ENCODE measurements at places on chromosomes 4 and X.

DNA sequence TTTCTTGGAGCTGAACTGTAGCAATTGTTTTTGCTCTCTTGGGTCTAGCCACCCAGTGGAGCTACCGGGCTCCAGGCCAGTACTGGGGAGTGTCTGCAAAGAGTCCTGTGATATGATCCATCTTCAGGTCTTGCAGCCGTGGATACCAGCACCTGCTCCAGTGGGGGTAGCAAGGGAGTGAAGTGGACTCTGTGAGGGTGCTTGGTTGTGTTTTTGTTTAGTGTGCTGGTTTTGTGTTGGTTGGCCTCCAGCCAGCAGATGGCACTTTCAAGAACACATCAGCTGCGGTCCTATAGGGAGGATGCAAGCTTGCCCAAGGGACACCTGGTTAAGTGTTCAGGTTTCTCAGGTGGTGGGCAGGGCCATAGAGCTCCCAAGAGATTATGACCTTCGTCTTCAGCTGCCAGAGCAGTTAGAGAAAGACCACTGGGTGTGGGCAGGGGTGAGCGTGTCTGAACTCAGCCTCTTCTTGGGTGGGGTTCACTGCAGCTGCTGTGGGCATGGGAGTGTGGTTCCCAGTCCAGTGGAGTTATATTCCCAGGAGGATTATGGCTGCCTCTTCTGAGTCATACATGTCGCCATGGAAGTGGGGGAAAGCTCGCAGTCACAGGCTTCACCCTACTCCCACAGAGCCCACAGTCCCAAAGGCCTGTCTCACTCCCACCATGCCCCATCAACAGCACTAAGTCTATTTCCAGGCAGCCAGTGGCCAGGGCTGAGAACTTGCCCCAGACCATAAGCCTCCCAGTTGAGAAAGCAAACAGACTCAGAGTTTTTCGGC is 811.6 kb downstream of the GLUD2 start:
- no peak for DNase-seq

- peak; percentile 17 for DNase-seq
These were observed 124.7 kb upstream of the CPEB2 start for GRCh38 chr4:14877246-14878225.

DNA sequence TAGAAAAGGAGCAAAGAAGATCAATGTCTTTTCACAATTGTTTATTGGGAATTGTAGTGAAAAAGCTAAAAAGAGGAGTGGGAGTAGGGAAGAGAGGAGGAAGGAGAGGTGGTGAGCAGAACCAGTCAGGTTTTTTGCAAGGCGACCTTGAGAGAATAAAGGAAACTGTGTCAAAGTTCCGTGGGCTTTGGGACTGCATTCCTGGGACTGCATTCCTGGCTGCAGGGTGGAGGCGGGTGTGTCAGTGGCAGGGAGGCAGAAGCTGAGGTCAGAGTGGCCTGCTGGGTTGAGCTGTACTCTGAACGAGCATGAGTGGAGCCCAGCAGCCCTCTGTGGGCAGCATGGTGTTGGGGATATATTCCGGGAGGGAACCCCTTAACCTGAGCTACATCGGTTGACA is 66.8 kb upstream of the UCP1 start:
- no peak for DNase-seq

GRCh38 chrX:24566240-24566639 is 80.9 kb downstream of the PCYT1B start:
- DNase-seq, result no peak

DNA sequence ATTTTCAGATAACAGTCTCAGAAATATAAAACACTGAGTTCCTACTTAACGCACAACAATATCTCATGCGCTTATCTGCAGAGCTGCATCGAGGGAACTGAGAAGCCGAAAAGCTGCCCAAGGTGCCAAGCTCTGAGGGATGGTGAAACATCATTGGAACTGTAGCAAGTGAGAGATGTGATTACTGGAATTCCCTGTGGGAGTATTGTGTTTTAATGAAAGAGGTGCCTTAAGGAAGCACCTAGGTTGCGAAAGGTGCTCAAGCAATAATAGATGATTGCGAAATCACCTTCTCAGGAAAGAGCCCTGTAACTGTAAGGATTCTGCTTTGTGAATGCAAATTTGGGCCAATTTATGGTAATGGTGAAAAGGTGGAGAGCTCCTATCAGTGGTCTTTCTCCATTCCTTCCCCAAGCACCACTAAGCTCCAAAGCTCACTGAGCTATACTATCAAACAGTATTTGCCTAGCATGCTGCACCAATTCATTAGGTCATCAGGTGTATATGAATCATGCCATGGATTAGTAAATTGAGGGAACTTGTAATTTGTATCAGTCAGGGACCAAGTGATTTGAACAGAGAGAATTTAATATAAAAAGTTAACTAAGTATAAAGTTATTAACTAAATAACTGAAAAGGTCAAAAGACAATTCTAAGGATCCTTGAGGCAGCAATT is 59.0 kb upstream of the ATP8A1 start:
- no peak for DNase-seq

- no peak for DNase-seq
These were observed 69.8 kb downstream of the SHROOM3 start for GRCh38 chr4:76504613-76505465.

DNA sequence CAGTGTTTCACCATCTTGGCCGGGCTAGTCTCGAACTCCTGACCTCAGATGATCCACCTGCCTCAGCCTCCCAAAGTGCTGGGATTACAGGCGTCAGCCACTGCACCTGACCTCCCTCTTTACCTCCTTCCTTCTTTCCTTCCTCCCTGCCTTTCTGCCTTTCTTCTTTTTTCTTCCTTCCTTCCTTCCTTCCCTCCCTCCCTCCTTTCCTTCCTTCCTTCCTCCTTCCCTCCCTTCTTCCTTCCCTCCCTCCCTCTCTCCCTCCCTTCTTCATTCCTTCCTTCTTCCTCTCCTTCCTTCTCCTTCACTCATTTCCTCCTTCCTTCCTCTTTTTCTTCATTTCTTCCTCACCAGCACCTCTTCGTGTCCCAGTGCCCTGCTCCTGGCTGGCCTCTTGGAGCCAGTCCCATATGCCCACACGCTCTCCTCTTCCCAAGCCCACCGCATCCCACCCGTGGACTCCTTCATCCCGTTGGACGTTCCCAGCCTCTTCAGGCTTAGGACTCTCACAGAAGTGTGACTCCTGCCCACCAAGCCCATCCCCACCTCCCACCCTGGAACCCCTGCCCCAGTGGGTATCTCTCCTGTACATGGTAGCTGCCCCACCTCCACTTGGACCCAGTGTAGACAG is 22.6 kb downstream of the CSF2RA start:
- no peak for DNase-seq

DNA sequence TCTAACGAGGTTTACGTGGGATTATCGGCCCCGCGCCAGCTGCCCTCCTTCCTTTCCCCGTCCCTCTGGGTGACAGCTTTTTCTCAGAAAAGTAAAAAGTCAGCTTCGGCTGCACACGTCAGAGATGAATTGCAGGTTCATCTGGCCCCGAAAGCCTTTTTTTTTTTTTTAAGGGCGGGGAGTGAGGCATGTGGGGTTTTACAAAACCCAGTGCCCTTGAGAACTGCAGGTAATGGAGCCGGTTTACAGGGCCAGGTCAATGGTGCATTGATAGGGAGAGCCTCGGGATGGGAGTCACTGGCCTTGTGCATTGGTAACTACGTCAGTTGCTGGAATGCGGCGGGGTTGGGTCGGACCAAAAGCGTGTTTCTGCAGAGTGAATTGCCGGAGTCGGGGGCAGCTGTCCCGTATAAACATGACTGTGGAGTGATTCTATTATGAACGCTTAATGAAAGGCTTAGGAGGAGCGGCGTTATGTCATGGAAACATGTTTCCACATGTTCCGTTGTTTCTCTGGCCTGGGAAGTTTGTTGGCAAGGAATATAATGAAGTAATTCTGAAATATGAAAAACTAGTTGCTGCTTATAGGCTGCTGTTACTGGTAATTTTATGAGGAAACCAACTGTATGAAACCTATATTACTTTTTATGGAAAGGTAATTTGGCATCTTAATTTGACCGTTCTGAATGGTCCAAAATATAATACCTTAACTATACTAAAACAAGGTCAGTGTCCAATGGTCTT is 1.1 kb downstream of the HSPA4L start:
- no peak for DNase-seq

GRCh38 chr4:181085557-181085956 is 1157.6 kb upstream of the TENM3 start:
- DNase-seq, result no peak

DNA sequence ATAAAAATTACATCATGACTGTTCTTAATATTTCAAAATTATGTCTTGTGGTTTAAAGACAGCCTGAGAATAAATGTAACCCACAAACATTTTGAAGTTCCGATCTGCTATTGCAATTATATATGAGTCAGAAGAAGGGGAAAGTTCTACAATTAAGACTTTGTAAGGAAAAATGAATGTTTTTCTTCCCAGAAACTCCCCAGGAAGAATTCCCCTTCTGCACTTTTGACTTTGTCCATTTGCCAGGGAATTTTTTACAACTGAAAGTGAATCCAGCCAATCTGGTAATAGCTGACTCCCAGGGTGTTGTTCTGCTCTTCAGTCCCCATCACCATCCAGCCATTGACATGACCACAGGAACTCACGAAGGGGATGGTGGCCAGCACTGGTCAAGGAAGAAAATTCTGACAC is 61.6 kb upstream of the NOCT start:
- no peak for DNase-seq

DNA sequence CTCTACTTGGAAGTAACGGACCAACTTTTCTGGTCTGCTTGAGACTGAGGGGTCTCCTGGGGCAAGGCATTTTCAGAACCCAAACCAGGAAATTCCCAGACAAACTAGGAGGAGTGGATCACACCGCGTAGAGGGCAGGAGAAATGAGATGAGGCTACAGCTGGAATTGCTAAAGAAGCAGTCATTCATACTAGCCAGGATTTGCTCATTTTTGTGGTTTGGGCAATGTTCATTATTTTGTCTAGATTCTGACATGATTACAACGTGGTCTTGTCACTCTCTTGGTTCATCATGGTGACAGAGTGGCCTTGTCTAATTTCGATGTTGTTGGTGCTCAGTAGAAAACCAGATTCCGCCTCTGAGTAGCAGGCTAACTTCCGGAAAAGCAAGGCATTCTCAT is 63.2 kb downstream of the BANK1 start:
- no peak for DNase-seq

DNA sequence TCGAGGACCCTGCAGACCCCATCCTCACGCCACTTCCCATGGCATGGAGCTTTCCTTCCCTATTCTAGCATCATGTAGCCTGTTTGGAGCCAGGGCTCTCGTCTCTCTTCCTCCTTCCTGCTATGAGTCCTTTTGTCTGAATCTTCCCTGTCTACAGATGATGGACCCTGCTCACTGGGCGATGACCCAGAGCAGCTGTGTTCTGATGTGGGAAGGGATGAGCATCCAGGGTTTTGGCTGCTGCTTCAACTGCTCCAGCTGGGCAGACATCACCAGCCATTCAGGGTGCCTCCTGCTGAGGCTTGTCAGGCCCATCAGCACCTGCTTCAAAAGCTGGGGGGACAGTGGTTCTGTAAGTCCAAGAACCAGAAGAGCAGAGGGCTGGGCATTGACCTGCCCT is 3.2 kb upstream of the CCKAR start:
- no peak for DNase-seq

DNA sequence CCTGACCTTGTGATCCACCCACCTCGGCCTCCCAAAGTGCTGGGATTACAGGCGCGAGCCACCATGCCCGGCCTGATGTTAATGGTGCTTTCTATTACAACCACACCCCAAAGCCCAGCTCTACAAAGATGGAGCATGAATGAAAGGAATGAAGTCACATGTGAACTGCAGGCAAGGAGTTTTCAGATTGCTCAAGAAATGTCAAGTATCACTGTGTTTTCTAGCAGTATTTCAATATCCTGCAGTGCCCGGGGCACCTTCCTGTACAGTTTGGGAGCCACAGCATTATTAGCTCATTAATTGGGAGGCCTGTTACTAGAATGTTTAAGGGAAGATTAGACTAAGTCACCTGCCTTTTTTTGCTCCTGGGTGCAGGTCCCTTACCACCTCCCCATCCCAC is 40.1 kb downstream of the PRIMPOL start:
- DNase-seq, result no peak

GRCh38 chr4:20687864-20688263 is 12.4 kb upstream of the PACRGL start:
- no peak for DNase-seq

GRCh38 chr4:135325264-135325663 is 1123.7 kb upstream of the PABPC4L start:
- DNase-seq, result no peak

DNA sequence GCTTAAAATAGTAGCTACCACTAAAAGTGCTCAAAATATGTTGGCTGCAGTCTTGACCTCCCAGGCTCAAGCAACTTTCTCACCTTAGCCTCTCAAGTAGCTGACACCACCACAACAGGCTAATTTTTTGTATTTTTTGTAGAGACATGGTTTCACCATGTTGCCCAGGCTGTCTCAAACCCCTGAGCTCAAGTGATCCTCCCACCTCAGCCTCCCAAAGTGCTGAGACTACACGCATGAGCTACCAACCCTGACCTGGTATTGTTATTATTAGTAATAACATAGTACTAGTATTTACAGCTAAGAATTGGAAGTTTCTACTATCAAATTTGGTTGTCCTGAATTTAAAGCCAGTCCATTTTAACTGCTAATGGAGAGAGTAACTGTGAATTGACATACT is 18.0 kb downstream of the STAP1 start:
- no peak for DNase-seq

GRCh38 chrX:10656214-10656613 is 35.8 kb upstream of the MID1 start:
- no peak for DNase-seq

GRCh38 chr4:187172340-187172761 is 448.7 kb upstream of the FAT1 start:
- no peak for DNase-seq

DNA sequence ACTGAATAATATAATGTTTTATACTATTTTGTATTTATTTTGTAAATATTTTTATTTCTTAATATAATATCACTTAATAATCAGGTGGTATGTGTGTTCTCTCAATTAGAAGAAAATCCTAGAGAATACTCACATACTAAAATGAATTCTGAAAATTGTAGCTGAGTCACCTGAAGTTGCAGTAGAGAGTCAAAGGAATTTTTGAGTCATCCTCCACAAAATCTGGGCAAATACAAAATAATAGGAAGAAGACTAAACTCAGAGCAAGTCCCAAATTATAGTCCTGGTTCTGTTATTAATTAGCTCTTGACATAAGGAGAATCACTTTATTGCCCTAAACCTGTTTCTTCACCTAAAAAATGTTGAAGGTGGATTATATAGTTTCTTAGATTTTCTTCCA is 57.8 kb downstream of the SPATA4 start:
- no peak for DNase-seq

GRCh38 chr4:40448875-40449274 is 113.7 kb downstream of the CHRNA9 start:
- no peak for DNase-seq

- no peak for DNase-seq
These were observed 956 bp downstream of the SORCS2 start for GRCh38 chr4:7193030-7193958.

- no peak for DNase-seq
These were observed 178.7 kb upstream of the ATOH1 start for GRCh38 chr4:93649828-93650227.

GRCh38 chr4:127623797-127624083 is 9.0 kb upstream of the INTU start:
- DNase-seq, result no peak

Data from CD4-positive, alpha-beta T cell treated with Interleukin-17A for 4 hours (primary cell).